ENCODE measurements at places on chromosomes 4 and X.
A peak's percentile ranks its signal among the peaks of the same experiment; 100 is the strongest.

GRCh38 chrX:105189093-105189492 is 31.4 kb downstream of the TEX13A start:
- DNase-seq = no peak

DNA sequence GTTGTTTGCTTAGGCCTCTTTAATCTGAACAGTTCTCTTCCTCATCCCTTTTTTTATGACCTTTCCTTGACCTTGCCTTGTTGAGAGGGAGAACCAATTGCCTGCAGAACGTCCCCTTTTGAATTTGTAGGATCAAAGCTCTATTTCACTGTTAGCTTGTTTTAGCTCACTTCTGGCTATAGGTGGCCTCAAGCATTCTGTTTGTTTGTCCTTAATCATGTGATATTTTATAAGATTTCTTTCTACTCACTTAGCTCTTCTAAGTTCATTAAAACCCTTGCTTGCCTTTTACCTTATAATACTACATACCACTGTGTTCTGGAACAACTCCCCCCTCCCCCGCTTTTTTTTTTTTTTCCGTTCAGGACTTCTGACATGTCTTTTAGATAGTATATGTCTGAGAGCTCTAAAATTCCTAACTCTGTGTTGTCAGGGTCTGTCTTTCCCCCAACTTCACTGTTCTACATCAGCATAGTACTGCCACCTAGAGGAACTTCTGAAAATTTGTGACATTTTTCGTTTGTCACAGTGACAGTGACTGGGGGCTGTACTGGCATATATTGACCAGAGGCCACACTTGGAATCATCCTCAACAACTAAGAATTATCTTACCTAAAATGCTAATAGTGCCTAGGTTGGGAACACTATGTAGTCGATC is 128.5 kb downstream of the LARP7 start:
- DNase-seq = peak; percentile 41

- DNase-seq = peak; percentile 10
Measured at GRCh38 chr4:7210824-7211223, 18.5 kb downstream of the SORCS2 start.

GRCh38 chrX:96771486-96771885 is 86.8 kb downstream of the DIAPH2 start:
- DNase-seq = peak; percentile 51

- DNase-seq = peak; percentile 69
Measured at GRCh38 chr4:1243451-1244080, 5.4 kb downstream of the CTBP1 start.

DNA sequence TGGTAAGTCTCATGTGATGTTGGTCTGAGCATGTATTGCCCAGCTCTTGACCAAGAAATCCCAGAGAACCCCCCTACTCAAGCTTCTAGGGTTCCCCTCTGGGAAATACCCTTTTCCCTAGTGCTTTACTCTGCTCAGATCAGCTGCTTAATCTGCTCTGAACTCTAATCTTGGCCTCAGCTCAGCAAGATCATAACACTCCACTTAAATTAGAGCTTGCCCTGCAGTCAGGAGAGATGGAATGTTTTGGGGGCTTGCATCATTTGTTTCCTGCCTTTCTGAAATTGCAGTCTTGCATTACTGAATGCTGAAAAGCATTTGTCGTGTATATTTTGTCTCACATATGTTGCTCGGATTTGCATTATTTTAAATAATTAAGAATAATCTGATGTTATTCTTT is 1153.6 kb downstream of the FSTL5 start:
- DNase-seq = no peak

- peak; percentile 19 for DNase-seq
Measured at GRCh38 chr4:141870152-141870551, 233.8 kb downstream of the IL15 start.

DNA sequence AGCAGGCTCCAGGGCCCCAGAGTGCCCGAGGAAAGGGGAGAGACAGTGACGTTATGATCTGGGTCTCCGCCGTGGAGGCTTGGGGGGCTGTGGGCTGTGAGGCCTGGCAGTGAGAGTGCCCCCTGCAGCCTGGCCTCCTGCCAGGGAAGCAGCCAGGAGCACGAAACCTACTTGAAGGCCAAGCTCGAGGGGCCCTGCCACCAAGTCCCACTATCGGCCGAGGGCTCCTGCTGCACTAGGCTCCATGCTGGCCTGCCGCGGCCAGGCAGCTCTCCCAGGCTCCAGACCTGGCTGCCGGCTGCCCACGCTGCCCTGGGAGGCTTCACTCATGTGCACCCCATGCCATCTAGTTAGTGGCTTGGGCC is 18.7 kb downstream of the FLNA start:
- no peak for DNase-seq

DNA sequence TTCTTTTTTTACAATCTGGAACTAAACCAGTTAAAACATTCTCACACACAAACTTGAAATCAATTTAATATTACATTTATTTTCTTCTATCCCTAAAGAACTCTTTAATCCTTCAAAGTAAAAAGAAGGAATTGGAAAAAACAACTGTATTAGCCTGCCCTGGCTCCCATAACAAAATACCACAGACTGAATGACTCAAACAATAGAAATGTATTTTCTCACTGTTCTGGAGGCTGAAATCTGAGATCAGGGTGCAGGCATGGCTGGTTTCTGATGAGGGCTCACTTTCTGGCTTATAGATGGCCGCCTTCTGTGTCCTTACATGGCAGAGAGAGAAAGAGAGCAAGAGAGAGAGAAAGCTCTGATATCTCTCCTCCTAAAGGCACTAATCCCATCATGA is 149.4 kb downstream of the PDGFRA start:
- DNase-seq = no peak

DNA sequence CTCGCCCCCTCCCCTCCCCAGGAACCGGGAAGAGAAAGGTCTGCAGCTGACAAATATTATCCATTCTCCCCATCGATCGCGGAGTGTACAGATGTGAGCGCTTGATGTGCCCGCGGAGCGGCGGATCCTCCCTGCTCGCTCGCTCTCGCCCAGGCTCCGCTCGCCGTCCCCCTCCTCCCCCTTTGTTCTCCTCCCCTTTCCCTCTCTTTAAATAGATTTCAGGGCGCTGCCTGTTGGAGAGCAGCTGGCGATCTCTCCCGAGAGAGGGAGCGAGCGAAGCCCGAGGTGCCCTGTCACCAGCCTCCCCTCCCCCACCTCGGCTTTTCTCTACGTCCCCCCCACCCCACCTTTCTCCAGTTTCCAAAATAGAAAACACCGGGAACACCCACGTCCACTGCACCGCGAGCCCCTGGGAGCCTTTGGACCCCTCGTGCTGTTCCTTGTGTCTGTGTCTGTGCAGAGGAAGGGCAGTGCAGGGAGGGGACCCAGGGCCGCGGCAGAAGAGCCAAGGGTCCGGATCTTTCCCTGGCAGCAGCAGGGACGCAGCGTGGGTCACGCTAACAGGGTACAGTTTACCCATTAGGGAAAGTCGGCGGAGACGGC is 56.6 kb upstream of the BCOR start:
- no peak for DNase-seq

DNA sequence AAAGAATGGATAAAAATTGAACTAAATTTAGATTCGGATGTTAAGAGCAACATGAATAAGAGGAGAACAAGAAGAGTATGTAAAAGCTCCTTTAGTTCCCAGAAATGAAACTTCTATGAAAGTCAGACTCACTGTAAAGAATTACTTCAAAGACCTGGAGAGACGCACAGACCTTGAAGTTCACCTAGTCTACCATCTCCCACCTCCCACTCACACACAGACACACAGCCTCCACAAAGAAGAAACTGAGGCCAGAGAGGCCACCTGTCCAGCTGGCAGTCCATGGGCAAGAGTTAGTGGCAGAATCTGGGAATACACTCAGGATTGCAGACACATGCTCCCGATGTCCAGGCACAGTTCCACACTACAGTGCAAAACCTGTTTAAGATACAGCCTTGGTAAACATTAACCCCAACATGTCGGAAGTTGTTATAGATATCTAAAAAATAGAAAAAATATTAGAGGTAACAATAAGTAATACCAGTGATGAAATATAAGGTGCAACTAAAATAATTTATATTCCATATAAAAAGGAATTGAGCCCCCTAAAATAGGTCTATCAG is 288.8 kb downstream of the INPP4B start:
- DNase-seq = no peak

DNA sequence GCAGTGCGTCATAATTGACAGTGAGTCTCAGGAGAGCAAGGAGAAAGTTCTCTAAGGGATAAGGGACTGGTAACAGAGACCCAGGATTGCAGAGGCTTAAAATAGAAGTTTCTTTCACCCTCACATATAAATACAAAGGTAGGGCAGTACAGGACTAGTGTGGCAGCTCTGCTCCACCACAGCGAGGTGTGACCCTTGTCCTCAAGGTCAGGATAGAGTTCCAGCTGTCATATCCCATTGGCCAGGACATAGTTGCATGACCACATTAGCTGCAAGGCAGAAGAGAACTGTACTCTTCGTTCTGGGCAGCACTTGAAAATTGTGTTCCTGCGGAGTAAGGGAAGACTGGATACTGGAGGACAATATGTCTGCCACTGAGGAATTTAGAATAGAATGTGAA is 94.5 kb downstream of the RS1 start:
- no peak for DNase-seq
